SK-MEL-5 (cell line): ENCODE measurements at places on chromosomes 1 and 21. TPM values are rescaled to one million over a fixed set of nuclear protein-coding genes. Genes with fewer than 3 reads are reported as not detected.

DNA sequence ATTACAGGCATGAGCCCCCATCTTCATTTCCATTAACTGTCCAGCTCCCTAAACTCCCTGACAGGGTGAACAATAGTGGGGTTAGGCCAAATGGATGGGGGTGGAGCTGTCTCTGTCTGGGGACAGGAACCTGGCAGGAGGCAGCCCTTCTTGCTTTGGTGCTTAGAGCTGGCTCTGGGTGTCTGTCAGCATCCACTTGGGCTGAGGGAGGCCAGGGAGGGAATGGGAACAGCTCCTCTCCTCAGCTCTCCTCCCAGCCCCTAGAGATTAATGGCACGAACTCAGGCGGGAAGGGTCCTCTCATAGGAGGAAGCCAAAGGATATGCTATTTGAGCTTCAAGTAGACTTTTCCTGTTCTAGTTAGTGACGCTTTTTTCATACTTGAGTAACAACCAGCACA, 11.1 kb upstream of the ETV3L start:
- DNase-seq: no peak

The C1orf185 gene
- not detected in 2 replicates for total RNA-seq

The ZFP69 gene
- 4.0 and 5.7 TPM in 2 replicates for total RNA-seq

DNA sequence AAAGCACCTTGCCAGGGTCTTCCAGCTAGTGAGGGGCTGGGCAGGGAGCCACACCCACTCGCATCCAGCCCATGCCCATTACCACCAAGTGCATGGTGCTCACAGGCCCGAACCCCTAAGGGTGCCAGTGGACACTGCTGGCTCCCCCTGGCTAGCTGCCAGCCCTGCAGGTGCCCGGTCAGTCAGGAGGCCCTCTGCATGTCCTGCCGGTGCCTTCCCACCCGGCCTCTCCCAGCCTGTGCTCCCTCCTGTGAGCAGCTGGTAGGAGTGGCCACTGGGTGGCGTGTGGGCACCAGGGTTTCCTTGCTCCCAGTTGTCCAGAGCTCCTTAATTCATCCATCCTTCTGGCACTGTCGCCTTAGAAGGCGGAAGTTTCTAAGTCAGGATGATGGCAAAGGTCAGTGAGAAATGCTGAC, 33.4 kb downstream of the QSOX1 start:
- peak; percentile 80 for DNase-seq

DNA sequence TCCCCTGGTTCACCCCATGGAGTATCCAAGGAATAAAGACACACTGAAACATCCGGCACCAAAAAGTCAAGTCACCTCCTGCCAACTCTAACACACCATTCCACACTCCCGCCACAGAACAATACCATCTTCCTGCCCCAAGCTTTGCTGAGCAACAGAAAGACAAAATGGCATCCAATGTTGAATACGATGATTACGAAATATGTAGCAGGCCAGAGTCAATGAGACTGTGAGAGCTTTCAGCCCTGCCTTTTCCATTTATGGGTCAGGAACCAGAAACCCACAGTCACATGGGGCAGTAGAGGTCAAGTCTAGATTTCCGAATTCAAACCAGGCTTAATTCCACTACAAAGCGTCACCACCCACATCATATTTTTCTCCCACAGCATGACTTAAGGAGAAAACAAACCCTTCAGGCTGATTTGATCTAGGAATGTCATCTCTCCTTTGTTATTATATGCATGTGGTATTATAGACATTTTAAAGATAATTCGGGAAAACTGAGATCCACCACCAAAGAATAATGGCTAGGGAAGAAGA, 249.8 kb downstream of the SETD4 start:
- DNase-seq: no peak

GRCh38 chr1:66598670-66599069, 64.7 kb downstream of the SGIP1 start:
- DNase-seq: no peak

The CR1 gene
- not detected in 2 replicates for total RNA-seq

DNA sequence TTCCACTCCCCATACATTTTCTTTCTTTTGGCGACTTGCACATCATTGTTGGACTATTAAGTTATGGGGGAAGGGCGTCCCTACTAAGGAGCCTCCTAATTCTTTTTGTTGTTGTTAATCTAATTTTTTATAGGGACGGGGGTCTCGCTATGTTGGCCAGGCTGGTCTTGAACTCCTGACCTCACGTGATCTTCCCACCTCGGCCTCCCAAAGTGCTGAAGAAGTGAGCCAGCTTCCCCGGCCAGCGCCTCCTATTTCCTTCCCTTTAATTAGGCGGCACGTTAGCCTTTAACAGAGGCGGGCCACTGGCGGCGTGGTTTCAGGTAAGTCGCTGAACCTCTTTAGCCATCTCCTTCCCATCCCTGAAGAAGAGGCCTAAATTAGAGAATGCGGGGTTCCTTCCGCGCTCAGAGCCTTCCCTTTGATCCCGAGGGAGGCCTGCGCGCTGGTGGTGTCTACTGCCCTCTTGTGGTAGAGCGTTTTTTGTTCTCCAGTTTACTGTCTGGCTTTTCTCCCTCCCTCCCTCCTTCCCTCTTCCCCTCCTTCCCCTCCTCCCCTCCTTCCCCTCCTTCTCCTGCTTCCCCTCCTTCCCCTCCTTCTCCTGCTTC, 38.1 kb downstream of the TNFRSF9 start:
- peak; percentile 77 for DNase-seq

GRCh38 chr1:230825761-230826160, 42.6 kb downstream of the C1orf198 start:
- no peak for DNase-seq

The SPATA6 gene
- total RNA-seq: 6.5 and 6.8 TPM in 2 replicates

The PDIK1L gene
- total RNA-seq: 5.7 and 6.4 TPM in 2 replicates

- no peak for DNase-seq
These were observed 14.0 kb downstream of the FAAP20 start for GRCh38 chr1:2180297-2181245.

DNA sequence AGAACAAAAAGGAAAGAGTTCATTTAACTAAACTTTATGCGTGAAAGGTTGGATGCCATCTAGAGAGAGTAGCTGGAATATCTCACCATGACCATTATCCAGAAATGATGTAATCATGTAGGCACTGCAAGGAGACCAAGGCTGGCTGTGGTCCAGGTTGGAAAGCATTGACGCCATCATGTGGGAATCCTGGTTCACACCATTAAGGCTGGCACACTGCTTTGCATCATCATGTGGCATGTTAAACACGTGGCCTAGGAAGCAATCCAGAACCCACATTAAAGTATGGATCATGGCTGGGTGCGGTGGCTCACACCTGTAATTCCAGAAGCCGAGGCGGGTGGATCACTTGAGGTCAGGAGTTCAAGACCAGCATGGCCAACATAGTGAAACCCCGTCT, 4.3 kb downstream of the ADAMTS1 start:
- peak; percentile 87 for DNase-seq

GRCh38 chr1:1869469-1869868, 21.4 kb downstream of the GNB1 start:
- no peak for DNase-seq

The RNF186 gene
- not detected in 2 replicates for total RNA-seq
